CD4-positive, alpha-beta T cell treated with Interleukin-12 subunit alpha and Interleukin-12 subunit beta, for 1 hour (primary cell): ENCODE measurements at places on chromosomes 13 and 19.
A peak's percentile ranks its signal among the peaks of the same experiment; 100 is the strongest.

DNA sequence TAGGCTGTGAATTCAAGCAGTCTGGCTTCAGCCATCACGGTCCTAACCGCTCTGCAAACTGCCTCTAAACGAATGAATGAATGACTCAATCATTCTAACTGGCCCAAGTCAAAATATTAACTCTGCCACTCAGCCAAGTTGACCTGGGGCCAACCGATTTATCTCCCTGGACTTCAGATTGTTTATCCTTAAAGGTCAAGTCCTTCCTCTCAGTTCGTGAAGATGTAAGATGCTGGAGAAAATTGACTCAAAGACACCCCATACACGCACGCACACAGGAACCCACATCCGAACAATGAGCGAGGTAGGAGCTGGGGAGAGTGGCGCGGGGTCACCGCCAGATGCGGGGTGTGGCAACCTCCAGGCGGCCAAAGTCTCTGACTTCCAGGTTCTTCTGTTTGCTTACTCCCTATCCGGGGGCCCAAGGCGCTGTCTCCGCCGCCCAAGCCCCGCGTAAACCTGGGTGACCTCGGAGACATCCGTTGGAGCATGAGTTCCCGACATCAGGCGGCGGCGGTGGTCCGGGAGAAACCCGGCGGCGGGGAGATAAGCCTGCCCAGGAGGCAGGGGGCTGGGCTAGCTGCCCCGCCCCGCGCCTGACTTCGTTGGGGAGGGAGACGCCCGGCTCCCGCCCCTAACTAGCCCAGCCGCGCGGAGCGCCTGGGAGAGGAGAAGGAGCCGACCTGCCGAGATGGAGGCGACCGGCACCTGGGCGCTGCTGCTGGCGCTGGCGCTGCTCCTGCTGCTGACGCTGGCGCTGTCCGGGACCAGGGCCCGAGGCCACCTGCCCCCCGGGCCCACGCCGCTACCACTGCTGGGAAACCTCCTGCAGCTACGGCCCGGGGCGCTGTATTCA lies at the start of gene CYP2S1:
Gene CYP2S1, plus strand, starts transcription at position 646 of the 856 bp plus-strand sequence. Its CDS starts 46 bp downstream, at position 692.
- peak; percentile 8 for DNase-seq

GRCh38 chr19:21934593-21934992 lies 76.2 kb downstream of the ZNF208 start:
- DNase-seq, result no peak

DNA sequence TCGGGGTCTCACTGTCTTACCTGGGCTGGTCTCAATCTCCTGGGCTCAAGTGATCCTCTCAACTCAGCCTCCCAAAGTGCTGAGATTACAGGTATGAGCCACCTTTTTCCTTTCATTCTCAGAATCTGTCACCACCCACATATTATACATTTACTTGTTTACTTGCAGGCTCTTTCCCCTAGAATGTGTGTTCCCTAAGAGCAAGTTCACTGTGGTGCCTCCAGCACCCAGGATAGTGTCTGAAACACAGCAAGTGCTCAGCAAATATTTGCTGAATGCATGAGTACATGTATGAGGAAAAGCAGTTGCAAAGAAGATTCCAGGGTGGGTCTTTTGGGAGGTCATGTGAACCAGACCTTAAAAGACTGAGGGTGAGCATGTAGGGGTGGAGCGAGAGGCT lies 96.8 kb downstream of the RGCC start:
- no peak for DNase-seq

DNA sequence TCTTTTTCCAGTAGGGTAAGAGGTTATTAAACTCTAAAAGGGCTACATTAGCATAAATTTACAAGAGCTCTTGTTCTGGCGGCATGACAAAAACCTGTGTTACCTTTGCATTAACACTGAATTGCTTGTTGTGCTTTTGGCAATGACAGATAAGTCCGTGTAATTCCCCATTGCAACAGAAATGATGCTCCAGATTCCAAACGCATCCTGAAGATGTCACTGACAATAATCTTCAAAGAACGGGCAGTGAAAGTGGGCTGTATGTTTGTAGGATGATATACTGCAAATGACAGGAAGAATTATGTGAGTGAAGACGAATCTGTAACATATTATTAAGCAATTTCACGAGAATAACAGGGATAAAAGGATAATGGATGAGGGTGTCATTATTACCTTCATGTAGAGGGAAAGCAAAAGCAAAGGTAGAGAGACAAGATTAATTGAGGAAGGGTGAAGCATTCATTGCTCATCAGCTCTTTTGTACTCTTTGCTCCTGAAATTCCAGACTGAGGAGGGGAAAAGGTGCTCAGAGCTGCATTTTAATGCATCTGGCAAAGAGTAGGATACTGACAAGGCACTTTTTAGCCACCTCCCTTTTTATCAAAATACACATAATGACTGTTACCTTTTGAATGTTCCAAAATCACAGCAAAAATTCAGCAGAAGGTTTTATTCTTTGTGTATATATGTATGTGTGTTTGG lies 38.5 kb upstream of the MAB21L1 start:
- no peak for DNase-seq

GRCh38 chr13:44908712-44909111 lies 80.6 kb downstream of the NUFIP1 start:
- no peak for DNase-seq

DNA sequence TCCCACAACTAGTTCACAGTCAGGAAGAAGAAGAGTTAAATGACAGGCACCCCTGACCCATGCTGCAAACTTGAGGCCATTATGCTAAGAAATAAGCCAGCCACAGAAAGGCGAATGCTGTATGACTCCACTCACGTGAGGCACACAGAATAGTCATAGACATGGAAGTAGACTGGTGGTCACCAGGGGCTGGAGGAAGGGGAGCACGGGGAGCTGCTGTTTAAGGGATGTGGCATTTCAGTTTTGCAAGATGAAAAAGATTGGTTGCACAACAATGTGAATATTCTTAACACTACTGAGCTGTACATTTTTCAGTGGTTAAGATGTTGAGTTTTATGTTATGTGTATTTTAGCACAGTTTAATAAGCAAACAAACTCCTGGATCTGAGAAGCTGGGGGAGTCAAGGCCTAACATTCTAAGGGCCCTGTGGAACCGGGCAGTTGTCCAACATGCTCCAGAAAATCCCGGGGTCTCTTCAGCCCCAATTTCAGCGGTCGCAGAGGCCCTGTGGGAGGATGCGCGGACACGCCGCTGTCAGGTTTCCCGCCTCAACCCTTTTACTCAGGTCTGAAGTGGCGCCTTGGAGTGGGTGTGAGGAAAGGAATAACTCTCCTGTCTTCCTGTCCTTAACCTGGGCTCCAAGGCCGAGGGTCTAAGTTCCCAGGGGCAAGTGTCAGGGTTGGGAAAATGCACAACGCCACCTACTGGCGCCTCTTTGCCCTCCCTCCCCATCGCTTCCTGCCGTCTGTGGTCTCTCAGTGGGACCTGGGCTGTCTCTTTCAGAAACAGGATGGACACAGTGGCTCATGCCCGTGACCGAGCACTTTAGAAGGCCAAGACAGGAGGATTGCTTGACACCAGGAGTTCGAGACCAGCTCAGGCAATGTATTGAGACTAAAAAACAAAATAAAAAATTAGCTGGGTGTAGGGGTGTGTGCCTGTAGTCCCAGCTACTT lies 4.4 kb upstream of the TMEM272 start:
- DNase-seq, result peak; percentile 28

DNA sequence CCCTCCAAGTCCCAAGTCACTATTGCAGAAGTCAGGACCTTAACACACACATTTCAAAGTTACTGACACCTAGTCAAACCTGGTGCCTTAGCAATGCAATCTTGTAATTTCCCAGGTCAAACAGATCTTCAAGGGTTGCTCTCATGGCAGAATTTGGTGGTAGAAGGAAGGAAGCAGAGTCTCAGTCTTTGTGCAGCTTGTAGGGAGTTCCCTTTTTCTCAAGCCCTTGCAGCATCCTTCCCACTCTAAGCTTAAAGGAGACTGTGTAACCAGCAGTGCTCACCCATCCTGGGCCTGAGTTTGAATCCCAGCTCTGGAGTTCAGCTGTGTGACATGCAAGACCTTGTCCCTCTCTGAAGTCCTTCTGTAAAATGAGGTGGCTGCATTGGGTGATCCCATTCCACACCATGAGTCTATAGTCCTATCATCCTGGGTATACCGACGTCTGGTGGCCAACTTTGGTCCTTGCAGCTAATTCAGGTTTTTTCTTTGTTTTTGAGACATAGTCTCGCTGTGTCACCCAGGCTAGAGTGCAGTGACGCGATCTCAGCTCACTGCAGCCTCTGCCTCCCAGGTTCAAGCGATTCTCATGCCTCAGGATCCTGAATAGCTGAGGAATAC lies 9.8 kb downstream of the SIGLEC10 start:
- peak; percentile 52 for DNase-seq

DNA sequence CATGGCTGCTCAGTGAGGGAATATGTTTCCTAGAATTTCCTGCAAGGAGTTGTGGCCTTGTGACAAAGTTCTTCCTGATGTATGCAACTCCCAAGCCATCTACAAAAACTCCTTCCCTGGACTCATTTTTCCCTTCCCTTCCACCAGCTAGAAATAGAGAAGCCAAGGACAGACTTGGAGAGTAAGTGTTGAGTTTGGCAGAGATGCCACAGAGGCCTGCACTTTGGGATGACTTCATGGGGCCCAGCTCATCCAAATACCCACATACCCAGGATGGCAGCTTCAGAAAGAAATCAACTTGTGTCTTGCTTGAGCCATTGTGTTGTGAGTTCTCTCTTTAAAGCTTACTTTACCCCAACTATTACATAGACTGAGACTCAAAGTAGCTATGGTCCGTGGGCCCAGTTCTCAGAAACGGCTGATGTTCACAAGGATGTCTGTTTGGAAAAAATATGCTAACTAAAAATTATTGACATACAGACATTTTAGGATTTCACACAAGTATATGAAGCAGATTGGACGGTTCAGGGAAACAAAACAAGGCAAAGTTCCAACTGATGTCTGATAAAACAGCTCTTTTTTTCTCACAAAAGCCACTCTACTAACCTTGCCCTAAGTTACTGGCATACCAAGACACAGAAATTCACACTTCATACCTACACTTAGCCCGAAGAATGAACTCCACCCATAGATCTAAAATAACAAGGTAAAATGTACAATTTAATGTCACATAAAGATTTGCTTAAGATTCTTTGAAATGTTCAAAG lies 107.9 kb downstream of the NALCN start:
- DNase-seq, result no peak

- DNase-seq, result no peak
Observed at GRCh38 chr19:48530066-48530720, 18.6 kb upstream of the LMTK3 start.

- peak; percentile 85 for DNase-seq
Observed at GRCh38 chr19:19145684-19146608, 7.7 kb upstream of the TMEM161A start.

DNA sequence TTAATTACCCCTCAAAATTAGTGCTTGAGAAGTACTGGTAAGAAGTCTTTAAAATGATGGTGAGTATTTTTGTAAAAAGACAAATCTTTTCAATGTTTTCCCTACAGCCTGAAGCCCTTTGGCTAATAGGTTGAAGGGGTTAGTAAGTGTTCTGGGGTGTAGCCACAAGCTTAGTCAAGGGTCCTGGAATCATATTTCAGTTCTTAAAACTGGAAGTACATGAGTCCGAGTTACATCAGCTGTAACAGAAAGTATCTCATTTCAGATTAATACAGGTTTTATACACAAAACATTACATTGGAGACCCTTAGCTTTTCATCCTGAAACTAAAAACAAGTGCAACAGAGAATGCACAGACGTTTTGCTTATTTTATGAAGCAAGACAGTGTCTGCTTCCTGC lies 52.7 kb upstream of the TEX29 start:
- no peak for DNase-seq

DNA sequence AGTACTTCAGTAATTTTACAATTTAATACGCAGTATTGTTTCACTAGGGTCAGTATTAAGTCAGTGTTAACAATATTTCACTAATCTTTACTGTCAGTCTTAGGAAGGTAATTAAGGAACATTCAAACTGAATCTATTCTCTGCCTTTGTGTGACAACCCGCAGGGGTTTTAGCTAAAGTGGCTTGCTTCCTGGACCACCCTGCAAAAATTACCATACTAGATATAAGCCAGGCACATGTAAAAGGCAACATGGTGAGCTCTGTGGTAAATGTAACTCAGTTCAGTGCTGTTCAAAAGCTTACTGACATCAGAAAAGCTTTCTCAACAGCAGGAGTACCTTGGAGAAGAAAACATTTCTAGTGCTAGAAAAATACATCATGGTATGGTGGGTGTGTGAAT lies 116.7 kb downstream of the FREM2 start:
- DNase-seq, result no peak

DNA sequence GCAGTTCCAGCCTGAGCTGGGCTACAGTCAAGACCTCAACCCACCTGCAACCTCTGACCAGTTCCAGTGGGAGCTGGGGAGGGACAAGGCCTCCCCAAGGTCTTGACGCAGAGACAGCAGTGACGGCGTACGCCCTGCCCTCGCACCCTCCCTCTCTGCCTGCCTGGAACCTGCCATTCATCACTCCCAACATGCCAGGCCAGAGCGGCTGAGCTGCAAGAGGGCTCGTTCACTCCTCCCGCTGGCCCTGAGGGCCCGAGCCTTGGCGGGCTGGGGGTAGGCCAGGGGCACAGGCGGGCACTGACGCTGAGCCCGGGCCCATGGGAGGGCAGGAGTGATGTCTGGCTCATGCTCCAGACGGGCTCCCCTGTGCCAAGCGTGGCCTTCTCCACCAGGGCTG lies 8.2 kb downstream of the NDUFA11 start:
- DNase-seq, result no peak

GRCh38 chr19:1884291-1884718 lies 991 bp downstream of the ABHD17A start:
- peak; percentile 69 for DNase-seq

DNA sequence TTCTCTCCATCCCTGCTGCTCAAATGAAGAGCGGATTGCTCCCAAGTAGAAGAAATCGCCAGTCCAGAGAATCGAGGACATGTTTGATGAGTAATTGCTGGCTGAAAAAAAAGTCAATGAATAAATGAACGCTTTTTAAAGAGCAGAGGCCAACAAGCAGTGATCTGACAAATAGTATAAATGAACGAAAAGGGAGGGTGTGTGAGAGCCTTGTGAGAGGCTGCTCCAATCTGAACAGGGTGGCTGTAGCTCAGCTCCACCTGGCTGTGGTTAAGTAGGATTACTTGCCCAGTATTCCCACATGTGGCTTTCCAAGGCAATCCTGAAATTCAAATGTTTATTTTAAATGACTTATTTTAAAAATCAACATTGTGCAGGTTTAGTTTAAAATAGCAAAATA lies 117.1 kb downstream of the TSHZ3 start:
- DNase-seq, result no peak

GRCh38 chr19:4369888-4370260 lies 26.5 kb downstream of the MPND start:
- peak; percentile 80 for DNase-seq

DNA sequence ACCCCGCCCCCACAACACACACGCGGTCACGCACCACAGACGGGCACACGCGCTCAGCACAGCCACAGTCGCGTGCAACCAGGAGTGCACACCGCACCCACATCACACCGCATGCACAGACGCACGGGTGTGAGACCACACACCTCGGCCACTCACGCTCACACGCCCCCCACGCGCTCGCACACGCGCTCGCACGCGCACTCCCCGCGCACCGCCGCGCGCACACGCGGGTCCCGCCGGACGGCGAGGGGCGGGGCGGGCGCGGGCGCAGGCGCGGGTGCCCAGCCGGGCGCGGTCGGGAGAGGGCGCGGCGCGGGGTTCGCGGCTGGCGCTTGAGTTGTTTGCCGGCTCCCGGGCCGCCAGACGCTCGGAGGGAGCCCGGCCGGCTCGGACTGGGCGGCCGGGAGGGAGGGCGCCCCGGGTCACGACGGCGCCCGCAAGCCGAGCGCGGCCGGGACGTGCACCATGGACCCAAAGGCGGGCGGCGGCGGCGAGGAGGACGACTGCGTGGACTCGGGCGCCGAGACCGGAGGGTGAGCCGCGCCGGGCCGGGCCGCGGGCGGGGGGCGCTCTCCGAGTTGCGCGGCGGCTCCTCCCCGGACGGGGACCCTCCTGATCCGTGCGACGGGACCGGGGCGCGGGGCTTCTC lies at the start of gene FAM124A:
Gene FAM124A, plus strand, starts transcription at position 362 of the 649 bp plus-strand sequence. Its CDS starts 104 bp downstream, at position 466.
- DNase-seq, result peak; percentile 32
